Osteoblast (primary cell): ENCODE measurements at places on chromosomes 3 and 15. TPM values are rescaled to one million over a fixed set of nuclear protein-coding genes. Genes with fewer than 3 reads are reported as not detected.

DNA sequence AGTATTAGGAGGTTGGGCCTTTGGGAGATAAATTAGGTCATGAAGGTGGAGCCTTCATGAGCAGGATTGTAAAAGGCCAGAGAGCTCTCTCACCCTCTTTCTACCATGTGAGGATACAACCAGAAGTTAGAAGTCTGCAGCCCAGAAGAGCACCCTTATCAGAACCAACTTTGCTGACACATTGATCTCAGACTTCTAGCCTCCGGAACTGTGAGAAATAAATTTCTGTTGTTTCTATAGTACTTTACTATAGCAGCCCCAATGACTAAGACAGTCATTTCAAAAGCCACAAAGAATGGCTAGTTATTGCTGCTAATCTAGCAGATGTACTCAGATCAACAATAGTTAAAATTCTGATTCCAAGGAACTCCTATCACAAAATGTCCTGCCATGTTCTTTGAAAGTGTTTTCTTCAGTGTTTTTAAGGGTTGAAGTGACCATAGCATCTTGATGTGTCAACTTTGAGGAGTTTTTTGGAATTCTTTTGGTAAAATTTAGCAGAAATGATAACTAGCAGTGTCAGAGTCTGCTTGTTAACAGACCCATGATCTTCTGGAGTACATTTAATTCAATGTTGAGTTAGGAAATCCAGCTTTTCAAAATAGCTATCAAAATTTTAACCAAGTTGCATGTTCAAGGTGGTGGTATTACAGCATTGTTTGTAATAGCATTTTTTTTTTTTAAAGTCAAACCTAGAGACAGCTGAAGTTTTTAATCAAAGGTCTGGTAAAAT, 10.3 kb downstream of the DZIP3 start:
- DNase-seq, result peak; percentile 58
- no peak overlapping the region for H3K27ac ChIP-seq
- no peaks in the 10 kb centered on the region for H3K36me3 ChIP-seq
- H3K4me1 ChIP-seq, result peaks cover 6% of the 10 kb centered on the region
- H3K27me3 ChIP-seq, result no peaks in the 10 kb centered on the region
- no peak overlapping the region for H3K4me3 ChIP-seq

- no peak overlapping the region for H3K4me3 ChIP-seq
- no peak overlapping the region for H3K27ac ChIP-seq
- no peaks in the 10 kb centered on the region for H3K36me3 ChIP-seq
- no peaks in the 10 kb centered on the region for H3K27me3 ChIP-seq
- no peak for DNase-seq
Observed at GRCh38 chr3:13125092-13126015, 52.1 kb upstream of the IQSEC1 start.

GRCh38 chr15:71080705-71081104, 34.6 kb upstream of the THSD4 start:
- H3K27me3 ChIP-seq, result no peaks in the 10 kb centered on the region
- DNase-seq, result peak; percentile 72
- peaks cover 45% of the 10 kb centered on the region for H3K4me1 ChIP-seq

GRCh38 chr3:87546216-87546615, 269.8 kb upstream of the POU1F1 start:
- no peaks in the 10 kb centered on the region for H3K4me1 ChIP-seq
- no peak overlapping the region for H3K27ac ChIP-seq
- H3K27me3 ChIP-seq, result no peaks in the 10 kb centered on the region
- H3K36me3 ChIP-seq, result no peaks in the 10 kb centered on the region
- no peak overlapping the region for H3K4me3 ChIP-seq
- DNase-seq, result no peak

DNA sequence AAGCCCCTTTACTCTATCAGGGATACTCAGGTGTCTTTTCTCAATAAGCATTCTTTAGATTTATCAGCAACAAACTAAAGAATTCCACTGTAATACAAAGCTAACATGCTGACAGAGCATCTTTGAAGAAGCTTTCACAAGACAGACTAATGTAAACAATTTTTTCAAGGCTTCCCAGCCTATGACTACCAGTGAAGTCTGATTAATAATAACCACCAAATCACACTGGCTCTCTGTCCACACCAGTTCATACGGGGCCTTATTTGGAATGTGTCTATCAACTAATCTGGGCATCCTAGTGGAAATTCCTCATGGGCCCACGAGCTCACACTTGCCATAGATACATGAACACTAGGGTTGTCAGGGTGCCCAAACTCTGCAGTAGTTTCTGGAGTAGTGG, 84.5 kb downstream of the EFL1 start:
- H3K27ac ChIP-seq, result peak overlapping the region; percentile 91
- H3K4me1 ChIP-seq, result peaks cover 45% of the 10 kb centered on the region
- DNase-seq, result peak; percentile 87
- no peaks in the 10 kb centered on the region for H3K27me3 ChIP-seq
- H3K36me3 ChIP-seq, result no peaks in the 10 kb centered on the region

DNA sequence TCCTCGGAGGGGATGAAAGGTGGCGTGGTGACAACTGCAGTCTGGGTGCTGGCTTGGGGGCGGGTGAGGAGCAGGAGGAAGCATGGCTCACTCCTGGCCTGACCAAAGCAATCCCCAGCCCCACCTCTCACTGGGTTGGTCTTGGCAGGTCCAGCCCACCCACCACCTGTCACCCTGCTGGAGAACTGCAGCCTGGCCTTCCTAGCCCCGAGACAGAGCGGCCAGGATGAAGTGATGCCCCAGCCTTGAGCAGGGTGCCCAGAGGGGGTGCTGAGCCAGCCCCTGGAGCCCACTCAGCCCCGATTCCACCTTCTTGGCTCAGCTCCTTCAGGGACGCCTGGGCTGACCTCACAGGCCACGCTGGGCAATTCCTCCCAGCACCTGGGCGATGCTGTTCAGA, 89.9 kb downstream of the IQSEC1 start:
- no peaks in the 10 kb centered on the region for H3K4me1 ChIP-seq
- H3K36me3 ChIP-seq, result no peaks in the 10 kb centered on the region
- no peaks in the 10 kb centered on the region for H3K27me3 ChIP-seq
- no peak overlapping the region for H3K4me3 ChIP-seq
- DNase-seq, result no peak

DNA sequence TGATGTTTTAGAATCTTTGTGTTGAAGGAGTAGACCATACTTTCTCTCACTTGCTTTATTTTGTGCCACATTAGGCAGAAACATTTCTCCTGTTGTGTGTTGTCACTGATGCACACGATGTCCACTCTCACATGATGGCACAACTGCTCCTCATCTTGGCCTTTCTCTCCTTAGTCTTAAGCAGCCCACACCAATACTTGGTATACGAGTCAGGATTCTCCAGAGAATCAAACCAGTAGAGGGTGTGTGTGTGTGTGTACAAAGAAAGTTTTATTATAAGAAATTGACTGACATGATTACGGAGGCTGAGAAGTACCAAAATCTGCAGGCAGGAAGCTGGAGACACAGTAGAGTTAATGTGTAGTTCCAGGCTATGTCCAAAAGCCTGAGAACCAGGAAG, 187.1 kb downstream of the ALCAM start:
- H3K27me3 ChIP-seq, result no peaks in the 10 kb centered on the region
- H3K27ac ChIP-seq, result peak overlapping the region; percentile 3
- H3K4me1 ChIP-seq, result no peaks in the 10 kb centered on the region
- DNase-seq, result no peak
- H3K4me3 ChIP-seq, result no peak overlapping the region

GRCh38 chr15:64991536-64992135, 1.9 kb upstream of the SPG21 start:
- peak; percentile 43 for DNase-seq
- no peaks in the 10 kb centered on the region for H3K27me3 ChIP-seq
- H3K27ac ChIP-seq, result no peak overlapping the region
- no peak overlapping the region for H3K4me3 ChIP-seq

DNA sequence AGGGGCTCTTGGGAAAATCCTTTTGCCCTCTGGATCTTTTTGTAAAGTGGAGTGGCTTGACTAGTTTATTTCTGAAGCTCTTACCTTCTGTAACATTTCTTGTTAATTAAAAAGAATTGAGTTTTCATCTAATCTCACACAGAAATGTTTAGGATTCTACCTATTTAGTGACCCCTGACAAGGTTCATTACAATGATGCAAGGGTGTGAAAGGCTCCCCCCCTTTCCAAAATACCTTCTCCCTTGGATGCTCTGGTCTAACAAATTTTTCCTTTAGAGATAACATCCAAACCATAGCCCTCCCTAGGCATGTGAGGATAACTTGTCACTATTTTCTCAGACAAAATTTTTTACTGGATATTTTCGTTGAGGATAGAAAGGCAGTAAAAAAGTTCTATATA, 223.9 kb downstream of the THRB start:
- no peaks in the 10 kb centered on the region for H3K36me3 ChIP-seq
- peaks cover 7% of the 10 kb centered on the region for H3K27me3 ChIP-seq

DNA sequence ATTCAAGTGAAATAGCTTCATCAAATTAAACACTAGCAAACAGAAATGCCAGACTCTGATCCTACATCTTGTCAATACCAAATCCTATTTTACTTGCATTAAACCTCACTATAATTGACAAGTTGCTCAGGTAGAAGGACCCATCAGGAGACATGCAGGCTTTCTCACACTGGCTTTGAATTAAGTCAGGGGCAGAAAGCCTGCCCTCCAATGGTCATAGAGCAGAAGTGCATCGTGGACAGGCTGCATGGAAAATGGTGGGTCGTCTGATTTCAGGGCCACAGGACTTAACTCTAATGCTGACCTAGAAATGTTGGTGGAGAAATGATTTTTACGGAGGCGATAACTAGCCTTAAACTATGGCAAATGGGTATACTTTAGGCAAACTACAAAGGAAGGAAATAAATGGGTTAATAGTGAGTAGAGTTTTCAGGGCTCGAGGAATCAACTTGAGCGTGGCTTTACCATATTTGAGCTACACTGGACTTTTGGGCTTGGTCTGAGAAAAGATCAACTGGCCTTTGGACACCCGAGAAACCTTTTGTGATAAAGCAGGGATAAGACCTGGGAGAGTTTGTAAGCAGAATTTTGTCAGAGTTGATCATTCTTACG, 283.9 kb downstream of the GRM7 start:
- peak; percentile 47 for DNase-seq
- H3K4me3 ChIP-seq, result no peak overlapping the region
- H3K4me1 ChIP-seq, result no peaks in the 10 kb centered on the region
- no peak overlapping the region for H3K27ac ChIP-seq

GRCh38 chr15:38829086-38829485, 264.5 kb upstream of the RASGRP1 start:
- H3K36me3 ChIP-seq, result no peaks in the 10 kb centered on the region
- H3K27me3 ChIP-seq, result no peaks in the 10 kb centered on the region
- no peaks in the 10 kb centered on the region for H3K4me1 ChIP-seq

GRCh38 chr15:48680841-48681240, 35.3 kb upstream of the FBN1 start:
- no peaks in the 10 kb centered on the region for H3K36me3 ChIP-seq
- H3K4me1 ChIP-seq, result peaks cover 42% of the 10 kb centered on the region
- DNase-seq, result no peak
- no peak overlapping the region for H3K4me3 ChIP-seq

DUOX1 gene
- total RNA-seq, result under 0.01 and 0.29 TPM in 2 replicates

TMEM212 gene
- total RNA-seq, result not detected in 2 replicates

CATSPER2 gene
- total RNA-seq, result 1.1 and 3.8 TPM in 2 replicates

NRROS gene
- 0.72 and 1.2 TPM in 2 replicates for total RNA-seq

P2RY1 gene
- total RNA-seq, result under 0.01 and 0.36 TPM in 2 replicates

DNAJC19 gene
- 27.9 and 34.2 TPM in 2 replicates for total RNA-seq

HEMK1 gene
- 8.5 and 8.7 TPM in 2 replicates for total RNA-seq
